ENCODE measurements at places on chromosomes 12 and 14. TPM values are rescaled to one million over a fixed set of nuclear protein-coding genes. Genes with fewer than 3 reads are reported as not detected.

The ANG gene
- 1.8 TPM for polyA plus RNA-seq

The RPL10L gene
- not detected for polyA plus RNA-seq

The LRP6 gene
- polyA plus RNA-seq: 3.5 TPM

The PMCH gene
- polyA plus RNA-seq: not detected

The NABP2 gene
- polyA plus RNA-seq: 39.7 TPM

The KRT3 gene
- polyA plus RNA-seq: not detected
